AG09309 (cell line): ENCODE measurements at places on chromosomes 16 and 17.

DNA sequence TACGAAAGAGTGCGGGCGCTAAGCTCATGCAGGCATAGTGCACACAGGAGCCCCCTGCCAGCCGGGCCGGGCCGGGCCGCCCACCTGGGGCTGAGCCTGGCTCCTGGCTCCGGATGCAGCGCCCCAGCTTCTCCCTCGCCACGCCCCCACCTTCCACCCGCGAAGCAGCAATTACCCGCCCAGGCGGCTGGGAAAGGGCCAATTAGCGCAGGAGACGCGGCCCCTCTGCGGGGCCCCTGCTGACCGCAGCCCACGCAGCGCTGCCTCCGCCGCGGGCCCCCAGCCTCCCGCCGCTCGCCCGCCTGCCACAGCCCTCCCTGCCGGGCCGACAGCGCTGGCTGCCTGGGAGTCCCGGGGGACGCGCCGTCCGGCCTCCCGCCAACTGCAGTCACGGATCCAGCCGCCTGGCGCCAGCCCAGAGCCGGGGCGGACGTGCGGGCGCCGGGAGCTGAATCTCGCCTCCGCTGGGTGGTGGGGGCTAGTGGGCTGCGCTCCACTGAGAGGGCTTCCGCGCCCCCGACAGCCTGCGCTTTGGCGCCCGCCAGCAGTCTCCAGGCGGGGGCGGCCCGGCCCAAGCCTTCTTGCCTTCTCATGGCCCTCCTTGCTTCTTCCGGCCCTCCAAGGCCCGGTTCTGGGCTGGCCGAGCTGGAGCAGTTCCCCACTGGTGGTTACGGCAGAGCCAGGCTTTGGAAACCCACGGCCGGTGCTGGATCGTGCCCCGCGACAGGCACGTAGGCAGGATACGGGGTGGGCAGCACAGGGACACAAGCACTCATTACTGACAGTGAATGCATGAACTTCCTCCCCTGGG is 14.9 kb upstream of the CBFB start:
- no peak for DNase-seq

DNA sequence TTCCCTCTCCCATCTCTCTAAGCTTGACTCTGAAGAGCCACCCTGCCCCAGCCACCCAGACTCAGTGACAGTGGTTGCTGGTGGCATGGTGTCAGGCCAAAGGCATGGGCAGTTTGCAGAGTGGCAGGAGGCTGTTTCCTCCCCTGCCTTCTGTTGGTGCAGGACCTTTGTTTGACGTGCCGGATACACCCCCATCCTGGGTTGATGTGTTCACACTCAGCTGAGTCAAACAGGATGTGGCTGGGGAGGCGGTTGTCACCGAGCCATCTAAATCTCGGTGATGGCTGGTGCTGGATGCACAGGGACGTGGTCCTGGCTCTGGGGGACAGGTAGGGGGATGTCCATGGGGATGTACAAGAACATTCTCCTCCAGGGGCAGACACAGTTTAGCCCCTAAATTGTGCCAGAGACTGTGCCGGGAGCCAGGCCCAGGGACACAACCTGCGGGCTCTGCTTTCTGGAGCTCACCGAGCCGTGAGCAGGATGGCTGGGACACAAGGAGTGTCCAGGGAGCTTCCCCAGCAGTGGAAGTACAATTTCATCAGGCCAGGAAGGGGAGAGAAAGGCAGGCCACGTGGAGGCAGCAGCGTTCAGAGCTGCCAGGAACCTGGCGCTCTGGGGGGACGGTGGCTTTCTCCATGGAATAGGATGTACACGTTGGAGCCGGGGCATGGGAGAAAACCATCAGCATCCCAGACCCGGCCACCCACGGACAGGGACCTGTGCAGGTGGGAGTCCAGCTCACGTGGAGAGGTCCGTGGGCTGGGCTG is 264.2 kb downstream of the SEC14L1 start:
- DNase-seq, result no peak

DNA sequence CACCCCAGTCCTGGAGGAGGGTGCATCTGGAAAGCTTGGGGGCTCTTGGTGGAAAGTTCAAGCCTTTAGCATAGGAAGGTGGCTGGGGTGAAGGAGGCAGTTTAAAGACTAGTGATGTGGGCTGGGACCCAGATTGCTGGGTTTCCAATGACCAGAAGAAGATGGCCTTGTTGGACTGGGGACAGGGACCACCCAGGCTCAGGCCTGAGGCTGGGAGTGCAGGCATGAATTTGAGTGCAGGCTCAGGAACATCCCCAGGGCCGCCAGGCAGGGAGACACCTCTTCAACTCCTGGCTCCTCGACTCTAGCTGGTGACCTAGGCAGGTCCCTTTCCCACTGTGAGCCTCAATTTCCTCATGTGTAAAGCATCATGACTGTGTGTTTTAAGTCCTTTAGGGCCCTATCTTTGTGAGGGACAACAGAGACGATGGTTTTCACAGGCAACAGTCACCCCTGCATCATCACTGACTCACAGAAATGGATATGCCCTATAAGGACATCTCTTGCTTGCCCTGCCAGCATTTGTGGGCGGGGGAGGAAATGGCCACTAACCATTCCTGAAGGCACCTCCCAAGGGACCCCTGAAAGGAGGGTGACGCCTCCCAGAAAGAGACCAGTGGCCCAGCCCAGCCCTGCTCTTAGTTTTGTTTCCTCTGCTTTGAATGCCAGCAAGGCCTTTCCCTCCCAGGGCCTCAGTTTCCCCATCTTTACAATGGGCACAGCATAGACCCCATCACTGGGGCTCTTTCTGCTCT is 11.1 kb downstream of the NLRC5 start:
- DNase-seq, result peak; percentile 85

- DNase-seq, result no peak
Observed at GRCh38 chr17:74413491-74413890, 18.4 kb upstream of the GPRC5C start.

GRCh38 chr16:23296994-23297393 is 5.1 kb upstream of the SCNN1B start:
- no peak for DNase-seq

DNA sequence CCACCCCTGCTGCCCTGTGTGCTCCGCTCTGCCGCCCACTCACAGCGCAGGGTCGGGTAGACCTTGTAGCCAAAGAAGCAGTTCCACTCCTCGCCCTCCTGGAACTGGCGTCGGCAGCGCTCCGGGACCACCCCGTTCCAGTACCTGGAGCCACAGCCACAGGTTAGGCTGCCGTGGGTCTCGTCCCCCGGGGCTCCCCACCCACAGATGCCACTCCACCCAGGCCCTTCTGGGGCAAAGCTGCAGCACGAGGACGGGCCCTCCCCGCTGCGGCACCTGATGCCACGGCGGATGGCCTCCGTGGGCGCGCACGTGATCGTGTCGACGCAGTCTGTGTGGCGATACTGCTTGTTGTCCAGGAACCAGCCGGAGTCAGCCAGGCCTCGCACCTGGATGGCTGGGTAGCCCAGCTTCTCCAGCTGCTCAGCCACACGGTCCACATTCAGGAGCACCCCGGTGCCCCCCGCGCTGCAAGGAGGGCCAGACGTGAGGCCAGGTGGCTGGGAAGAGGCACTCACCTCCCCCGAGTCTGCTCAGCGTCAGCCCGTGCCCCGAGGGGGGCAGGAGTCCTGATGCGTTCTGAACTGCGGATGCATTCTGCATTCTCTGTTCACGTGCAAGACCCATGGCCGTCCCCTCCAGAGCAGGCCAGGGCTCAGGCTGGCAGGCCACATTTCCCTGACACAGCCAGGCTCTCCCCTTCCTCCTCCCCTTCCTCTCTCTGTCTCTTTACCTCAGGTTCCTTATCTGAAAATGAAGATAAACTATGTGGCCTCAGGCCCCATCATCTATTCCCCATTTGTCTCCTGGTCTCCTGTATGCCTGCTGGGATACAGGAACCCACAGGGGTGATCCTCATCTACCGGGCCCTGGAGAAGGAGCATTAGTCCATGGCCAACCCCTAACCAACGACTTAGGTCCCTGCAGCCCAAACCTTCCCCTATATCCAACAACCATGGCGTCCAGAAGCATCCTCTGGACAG is 4.1 kb downstream of the NOTUM start:
- DNase-seq, result no peak

GRCh38 chr17:32773856-32774694 is 102.8 kb downstream of the MYO1D start:
- no peak for DNase-seq
